NCI-H526 (cell line): ENCODE measurements at places on chromosomes 3 and 15.

DNA sequence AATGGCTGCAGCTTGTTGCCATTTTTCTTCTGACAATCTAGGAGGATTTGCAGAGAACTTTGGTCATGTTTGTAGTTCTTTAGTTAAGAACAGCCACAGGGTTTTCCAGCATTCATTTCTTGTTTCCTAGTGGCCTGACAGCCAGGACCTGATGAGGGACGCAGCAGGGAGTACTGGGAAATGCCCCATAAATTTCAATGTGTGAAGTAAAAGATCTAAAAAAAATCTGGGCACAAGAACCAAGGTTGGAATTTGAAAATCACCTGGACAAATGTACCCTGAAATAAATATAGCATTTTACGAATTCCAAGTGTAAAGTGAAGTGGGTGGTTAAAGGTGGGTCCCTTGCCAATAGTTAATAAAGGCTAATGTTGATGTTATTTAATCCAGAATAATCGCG, 195.0 kb downstream of the ZIC1 start:
- no peak for DNase-seq

DNA sequence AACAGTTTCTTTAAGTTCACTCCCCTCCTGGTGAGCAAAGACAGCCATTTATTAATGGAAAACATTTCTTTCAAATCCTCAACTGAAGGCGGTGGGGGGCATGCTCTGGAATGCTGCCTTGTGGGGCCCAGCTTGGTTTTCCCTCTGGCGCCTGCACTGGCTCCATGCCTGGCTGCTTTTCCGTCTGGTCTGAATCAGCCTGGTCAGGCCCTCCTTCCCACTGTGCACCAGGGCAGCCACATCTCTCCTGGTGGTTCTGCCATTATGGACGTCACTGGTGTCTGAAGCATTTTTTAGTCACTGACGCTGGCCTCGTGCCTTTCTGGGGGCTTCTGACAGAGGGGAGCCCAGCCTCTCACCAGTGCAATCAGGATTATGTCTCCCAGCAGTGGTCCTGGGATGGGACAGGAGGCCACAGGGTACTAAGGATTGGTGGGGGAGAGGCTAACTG, 57.6 kb upstream of the APEH start:
- DNase-seq, result no peak

GRCh38 chr15:89754361-89755154, 3.5 kb upstream of the MESP1 start:
- DNase-seq, result no peak

DNA sequence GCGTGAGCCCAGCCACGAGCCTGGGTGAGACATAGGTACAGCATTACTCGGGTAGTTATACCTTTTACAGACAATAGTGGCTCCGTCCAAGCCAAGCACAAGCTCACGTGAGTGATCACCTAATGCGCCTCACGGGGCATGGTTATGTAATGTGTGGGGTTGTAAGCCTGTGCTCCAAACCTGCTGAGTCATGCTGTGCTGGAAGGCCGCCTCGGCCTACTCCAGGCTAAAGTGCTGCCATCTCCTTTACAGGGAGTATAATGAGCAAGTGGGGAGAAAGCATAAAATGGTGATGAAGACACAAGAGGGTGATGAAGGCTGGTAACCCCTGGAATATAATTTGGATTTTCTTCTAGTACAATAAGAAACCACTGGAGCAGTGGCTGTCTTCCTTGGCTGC, 175.8 kb upstream of the STT3B start:
- no peak for DNase-seq

GRCh38 chr15:84033793-84034553, 201.6 kb upstream of the GOLGA6L4 start:
- no peak for DNase-seq
